ENCODE measurements at places on chromosomes 5 and 9. TPM values are rescaled to one million over a fixed set of nuclear protein-coding genes. Genes with fewer than 3 reads are reported as not detected.

Gene ZNF79
- 6.3 TPM for total RNA-seq

Gene SPATA31A3
- total RNA-seq: not detected

Gene IFNA13
- not detected for total RNA-seq

DNA sequence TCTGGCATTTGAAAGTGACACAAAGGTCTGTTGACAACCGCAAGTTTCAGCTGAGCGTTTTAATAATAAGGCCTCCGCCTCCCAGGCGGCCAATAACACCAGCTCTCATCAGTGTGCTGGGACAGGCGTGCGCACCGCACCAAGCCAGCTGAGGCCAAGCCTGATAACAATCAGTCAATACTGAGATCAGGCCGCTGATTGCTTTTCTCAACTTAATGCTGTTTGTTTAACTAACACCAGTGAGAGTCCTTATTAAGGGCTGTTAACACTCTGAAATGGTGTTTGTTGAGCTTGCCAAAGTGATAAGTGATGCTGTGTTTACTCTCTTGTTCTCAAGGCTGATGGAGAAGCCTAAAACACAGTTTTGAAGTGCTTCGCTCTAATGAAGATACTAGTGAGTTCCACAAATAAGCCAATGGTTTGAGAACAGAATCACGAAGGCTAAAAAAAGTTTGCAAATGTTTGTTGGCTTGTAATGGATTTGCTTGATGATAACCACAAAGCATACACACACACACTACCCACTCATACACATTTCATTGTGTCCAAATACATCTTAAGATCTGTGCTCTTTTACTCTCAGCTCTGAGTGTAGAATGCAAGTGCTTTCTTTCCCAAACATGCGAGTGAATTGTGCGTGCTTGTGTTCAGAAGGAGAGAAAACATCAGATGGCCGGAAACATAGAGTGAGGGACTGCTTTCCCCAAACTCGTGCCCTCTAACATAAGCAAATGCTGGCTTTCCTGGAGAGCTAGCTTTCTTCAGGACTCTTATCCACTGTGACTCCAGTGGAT lies 330.4 kb upstream of the KLF4 start:
- peaks cover 28% of the 10 kb centered on the region for H3K27me3 ChIP-seq
- H3K4me3 ChIP-seq: no peak overlapping the region
- H3K27ac ChIP-seq: no peak overlapping the region
- DNase-seq: no peak

- no peaks in the 10 kb centered on the region for H3K36me3 ChIP-seq
- H3K4me3 ChIP-seq: no peak overlapping the region
- no peaks in the 10 kb centered on the region for H3K4me1 ChIP-seq
- H3K27ac ChIP-seq: no peak overlapping the region
These were observed 292.2 kb downstream of the IRX2 start for GRCh38 chr5:2459251-2459650.

DNA sequence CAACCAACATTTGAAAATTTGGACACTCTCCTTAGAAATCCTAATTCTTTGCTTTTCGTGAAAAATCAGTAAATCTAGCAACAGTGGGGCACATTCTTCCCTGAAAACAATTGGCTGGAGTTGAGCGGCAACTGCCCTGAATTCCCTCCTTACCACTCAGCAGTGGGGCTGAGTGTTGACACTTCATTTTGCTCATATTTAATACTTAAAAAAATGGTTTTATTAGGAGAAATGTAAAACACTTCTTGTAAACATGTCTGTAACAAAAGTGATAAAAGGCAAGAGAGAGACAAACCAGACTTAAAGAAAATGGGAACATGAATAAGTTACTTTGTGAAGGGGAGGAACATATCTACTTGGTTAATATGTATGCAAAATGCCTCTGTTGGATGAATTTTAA lies 193.5 kb downstream of the CNTLN start:
- H3K27ac ChIP-seq: no peak overlapping the region
- no peaks in the 10 kb centered on the region for H3K36me3 ChIP-seq
- no peak for DNase-seq
- no peaks in the 10 kb centered on the region for H3K27me3 ChIP-seq
- H3K4me1 ChIP-seq: no peaks in the 10 kb centered on the region
- H3K4me3 ChIP-seq: no peak overlapping the region

GRCh38 chr9:1980387-1980786 lies 34.8 kb upstream of the SMARCA2 start:
- H3K4me3 ChIP-seq: no peak overlapping the region
- no peaks in the 10 kb centered on the region for H3K4me1 ChIP-seq
- no peaks in the 10 kb centered on the region for H3K27me3 ChIP-seq
- H3K27ac ChIP-seq: no peak overlapping the region
- H3K36me3 ChIP-seq: no peaks in the 10 kb centered on the region

- no peaks in the 10 kb centered on the region for H3K27me3 ChIP-seq
- DNase-seq: no peak
- H3K36me3 ChIP-seq: no peaks in the 10 kb centered on the region
- H3K27ac ChIP-seq: no peak overlapping the region
These were observed 382.6 kb upstream of the DAP start for GRCh38 chr5:11143456-11144267.

DNA sequence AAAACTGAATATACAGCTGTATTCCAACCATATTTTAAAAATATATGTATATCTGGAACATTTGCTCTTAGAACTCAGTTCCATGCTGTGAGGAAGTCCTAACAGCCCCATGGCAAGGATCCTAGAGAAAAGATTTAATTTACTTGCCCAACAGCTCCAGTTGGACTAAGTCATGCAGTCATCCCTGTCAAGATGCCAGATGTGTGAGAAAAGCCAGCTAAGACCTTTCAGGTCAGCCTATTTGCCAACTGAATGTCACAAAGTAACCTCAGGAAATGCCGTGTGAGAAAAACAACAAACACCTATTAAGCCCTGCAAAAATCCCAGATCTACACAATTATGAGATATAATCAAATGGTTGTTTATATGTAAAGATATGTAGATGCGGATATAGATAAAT lies 416.3 kb downstream of the NR2F1-AS1 start:
- no peak overlapping the region for H3K4me3 ChIP-seq
- no peak for DNase-seq

DNA sequence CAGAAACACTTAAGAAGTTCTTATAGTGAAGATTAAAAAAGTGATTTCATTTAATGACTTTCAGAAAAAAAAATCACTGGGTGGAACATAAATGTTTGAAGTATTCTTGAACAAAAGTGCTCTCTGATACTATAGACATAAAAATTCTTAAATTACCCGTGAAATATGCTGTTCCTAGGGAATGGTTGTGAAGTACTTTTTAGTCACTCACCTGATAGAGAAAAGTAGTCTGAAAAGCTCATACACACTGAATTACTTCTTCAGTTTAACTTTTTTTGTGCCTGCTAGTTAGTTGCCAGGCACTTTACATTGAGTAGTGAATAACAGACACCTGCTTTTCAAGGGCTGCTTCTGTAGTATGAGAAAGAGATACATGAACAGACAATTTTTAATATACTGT lies 78.0 kb downstream of the SH3GL2 start:
- no peak overlapping the region for H3K27ac ChIP-seq
- no peak for DNase-seq
- no peak overlapping the region for H3K4me3 ChIP-seq

Measured in K562 (cell line).